Esophagus squamous epithelium (tissue), 5 donors: ENCODE measurements at places on chromosomes 11 and 22.

- DNase-seq: no peak
Measured at GRCh38 chr11:79050786-79051185, 390.0 kb downstream of the TENM4 start.

- DNase-seq: no peak
Measured at GRCh38 chr11:121636081-121636799, 183.5 kb upstream of the SORL1-AS1 start.

DNA sequence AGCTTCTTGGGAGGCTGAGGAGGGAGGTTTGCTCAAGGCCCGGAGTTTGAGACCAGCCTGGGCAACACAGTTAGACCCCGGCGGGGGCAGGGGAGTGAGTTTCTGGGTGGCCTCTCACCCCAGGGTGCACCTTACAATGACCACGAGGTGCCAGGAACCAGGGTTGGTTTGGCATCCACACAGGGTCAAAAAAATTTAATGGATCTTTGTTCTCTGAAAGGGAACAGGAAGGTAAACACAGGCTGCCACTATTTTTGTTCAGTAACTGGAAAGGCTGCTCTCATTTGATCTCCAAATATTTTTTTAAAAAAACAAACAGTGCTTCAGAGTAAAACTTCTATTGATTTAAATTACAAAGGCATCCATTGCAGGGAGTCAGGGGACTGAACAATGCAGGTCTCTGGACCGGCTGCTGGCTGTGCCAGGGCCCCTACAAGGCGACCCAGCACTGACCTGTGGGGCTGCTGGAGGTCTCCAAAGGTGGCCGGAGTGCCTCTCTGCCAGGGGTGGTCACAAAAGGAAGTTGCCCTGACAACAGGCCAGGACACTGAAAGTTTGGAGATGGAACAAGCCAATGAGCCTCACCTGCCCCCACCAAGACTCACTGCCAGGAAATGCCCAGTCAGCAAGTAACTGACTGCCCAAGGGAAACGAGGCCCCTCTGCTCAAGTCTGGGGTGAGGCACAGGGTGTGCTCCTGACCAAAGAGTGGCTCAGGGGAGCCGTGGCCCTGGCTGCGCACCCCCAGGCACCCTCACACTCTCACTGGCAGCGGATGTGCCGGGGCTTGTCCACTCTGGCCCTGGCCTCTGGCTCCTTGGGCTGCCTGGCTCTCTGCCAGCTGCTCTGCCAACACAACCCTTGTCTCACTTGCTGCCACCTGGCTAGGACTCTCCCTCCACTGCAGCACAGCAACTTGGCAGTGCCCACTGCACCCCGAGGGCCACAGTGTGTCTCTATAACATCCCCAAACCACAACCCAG is 51.8 kb downstream of the ARFGAP3 start:
- no peak for DNase-seq

DNA sequence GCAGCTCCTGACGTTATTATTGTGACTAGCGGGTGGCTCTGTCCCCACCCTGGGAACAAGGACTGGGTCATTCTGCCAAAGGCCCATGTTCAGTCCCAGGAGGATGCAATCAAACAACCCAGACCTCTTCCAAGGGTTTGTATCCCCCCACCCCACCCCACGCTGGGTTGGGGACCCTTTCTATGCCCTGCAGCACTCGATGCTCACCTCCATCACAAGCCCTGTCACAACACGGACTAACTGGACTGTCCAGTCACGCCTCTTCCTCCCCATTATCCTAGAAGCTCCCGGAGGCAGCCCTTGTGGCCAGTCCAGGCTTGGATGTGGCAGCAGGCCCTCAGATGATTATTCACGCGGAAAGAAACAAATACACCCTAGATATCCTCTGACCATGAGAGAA is 3.7 kb downstream of the SHANK2 start:
- DNase-seq: no peak

GRCh38 chr11:121555121-121555520 is 102.4 kb upstream of the SORL1-AS1 start:
- no peak for DNase-seq

GRCh38 chr11:71459767-71460320 is 6.8 kb downstream of the NADSYN1 start:
- no peak for DNase-seq

DNA sequence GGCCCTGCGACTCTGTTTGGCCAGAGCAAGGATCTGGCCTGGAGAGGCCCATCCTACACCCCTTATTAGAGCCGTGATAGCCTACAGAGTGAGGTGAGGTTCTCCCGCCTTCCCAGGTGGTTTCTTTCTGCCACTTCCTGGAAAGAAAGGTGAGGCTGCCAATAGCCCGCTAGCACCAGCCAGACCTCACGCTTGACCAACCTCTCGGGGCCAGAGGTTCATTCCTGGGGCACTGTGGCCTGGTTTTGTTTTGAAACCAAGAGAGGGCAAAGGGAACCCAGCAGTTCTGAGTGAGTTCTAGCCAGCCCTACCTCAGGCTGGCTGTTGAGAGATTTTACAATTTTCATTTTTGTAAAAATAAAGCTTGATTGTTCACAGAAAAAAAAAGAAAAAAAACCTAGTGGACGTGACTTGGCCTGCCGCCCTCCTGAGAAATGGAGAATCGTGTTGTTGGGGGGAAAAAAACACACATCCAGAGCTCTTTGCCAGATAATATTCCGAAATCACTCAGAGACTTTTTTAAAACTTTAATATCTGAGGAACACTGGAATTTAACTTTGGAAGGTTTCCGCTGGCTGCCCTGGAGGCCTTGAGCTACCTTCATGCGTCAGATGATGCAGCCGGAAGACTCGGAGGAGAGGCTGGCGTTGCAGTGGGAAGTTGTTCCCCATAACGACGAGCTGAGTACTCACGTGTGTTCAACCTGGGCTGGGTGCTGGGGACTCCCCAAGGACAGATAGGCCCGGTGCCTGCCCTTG is 84.5 kb downstream of the BCR start:
- DNase-seq: no peak

GRCh38 chr22:36569999-36570398 is 41.0 kb upstream of the EIF3D start:
- DNase-seq: no peak
